ENCODE measurements at places on chromosomes 3 and 15.
A peak's percentile ranks its signal among the peaks of the same experiment; 100 is the strongest.

GRCh38 chr15:27382361-27383025 is 411.5 kb downstream of the GABRG3 start:
- no peak for DNase-seq

GRCh38 chr15:45573961-45574629 is 13.1 kb upstream of the BLOC1S6 start:
- DNase-seq: peak; percentile 11

DNA sequence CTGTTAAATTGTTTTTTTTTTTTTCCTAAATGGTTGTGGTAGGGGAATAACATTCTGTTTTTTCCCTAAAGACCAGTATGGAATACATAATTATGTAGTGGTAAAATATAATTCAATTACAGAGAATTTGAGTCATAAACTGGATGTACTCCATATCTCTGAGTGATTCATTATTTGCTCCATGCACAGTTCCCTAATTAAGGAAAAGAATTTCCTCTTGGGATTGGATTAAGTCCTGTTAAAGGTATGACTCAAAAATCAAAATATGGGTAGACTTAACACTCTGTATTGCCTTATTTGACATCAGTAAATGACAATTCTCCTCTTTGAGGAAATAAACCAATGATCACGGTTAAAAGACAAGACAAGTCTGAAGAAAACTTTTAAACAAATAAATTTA is 78.0 kb upstream of the KCNH8 start:
- no peak for DNase-seq

DNA sequence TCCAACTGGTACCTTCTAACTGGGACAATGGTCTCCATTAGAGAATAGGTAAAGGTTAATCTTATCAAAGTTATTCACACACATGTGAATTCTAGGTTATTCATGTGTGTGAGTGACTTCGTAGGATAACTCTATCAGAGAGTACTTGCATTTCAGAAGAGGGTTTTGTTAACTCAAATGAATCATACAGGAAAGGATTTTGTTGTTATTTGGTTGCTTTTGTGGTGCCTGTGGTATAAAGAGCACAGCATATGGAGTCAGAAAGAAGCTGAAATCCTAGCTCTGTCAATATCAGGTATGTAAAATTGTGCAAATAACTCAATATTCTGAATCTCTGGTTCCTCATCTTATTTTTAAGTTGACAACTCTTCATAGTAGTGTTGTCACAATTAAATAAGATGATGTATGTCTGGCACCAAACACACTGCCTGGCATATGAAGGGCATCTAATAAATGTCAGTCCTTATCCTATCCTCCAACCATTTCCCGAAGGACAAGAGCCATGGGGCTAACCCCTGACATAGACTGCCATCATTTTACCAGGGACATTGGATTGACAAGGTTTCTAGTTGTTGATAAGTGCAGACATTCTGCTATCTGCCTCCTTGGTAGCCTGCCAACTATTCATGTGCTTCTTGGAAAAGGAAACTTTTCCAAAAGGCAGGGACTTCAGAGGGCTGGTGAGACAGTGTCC is 48.7 kb upstream of the CMSS1 start:
- no peak for DNase-seq

GRCh38 chr3:194383276-194383940 is 13.9 kb upstream of the LRRC15 start:
- no peak for DNase-seq

DNA sequence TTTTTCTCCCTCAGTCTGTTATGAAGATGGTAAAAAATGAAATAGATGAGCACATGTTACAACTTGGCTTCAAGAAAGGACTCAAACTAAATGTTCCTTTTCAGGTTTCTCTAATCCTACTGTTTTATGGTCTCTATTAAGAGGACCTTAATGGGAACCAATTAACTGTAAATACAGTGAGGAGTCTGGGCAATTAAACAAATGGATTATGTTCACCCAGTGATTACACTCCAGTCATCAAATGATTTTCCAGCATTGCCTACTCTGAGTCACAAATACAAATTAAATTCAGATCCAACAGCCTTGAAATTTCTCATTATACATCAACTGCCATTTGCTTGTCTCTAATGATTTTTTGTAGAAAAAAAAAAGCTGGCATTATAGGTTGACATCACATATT is 129.2 kb downstream of the NEK10 start:
- peak; percentile 9 for DNase-seq

GRCh38 chr3:10417847-10418246 is 87.5 kb downstream of the ATP2B2 start:
- DNase-seq: no peak

DNA sequence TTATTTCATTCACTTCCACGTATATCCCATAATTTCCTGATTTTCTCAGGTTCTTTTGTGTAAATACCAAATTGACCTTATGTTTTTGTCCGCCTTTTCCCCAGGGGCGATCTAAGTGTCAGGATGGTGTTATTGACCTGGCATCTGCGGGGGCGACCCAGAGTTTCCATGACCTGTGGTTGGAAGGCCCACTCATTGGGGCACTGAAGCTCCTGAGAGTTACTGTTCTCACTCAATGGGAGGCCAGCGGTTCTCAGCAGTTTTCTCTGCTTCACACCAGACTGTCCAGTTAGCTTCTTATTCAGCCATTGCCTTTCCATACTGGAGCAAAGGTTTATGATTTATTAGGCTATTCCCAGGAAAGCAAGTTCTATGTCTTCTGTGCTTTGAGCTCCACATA is 53.3 kb downstream of the B3GALNT1 start:
- DNase-seq: no peak

DNA sequence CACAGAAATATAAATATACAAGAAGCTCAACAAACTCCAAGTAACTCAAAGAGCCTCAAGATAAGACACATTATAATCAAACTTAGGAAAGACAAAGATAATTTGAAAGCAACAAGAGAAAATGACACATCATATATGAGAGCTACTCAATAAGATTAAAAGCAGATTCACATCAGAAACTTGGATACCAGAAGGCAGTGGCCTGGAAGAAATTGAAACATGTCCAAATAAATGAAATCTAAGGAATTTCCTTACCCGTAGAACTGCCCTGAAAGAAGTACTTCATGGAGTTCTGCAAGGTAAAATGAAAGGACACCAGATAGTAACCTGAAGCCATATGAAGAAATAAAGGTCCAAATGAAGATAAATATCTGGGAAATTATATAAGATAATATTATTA is 113.9 kb downstream of the LSAMP start:
- no peak for DNase-seq

- DNase-seq: no peak
Observed at GRCh38 chr3:59249698-59250361, 200.0 kb upstream of the CFAP20DC start.

DNA sequence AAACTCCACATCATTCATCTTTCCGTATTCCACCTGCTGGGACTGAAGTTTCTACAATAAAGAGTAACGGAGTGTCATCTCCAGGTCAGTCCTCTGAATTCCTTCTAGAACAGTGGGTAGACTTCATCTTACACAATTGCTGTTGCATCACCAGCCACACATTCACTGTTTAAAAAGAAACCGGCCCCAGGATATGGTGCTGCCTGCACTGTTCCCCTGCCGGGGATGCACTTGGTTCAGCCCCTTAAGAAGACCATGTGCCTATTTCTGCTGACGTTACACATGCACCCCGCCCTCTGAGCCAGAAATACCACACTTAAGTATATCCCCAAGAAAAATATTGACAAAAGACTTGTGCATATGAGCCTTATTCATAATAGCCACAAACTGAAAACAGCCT is 233.4 kb downstream of the FEZF2 start:
- no peak for DNase-seq

DNA sequence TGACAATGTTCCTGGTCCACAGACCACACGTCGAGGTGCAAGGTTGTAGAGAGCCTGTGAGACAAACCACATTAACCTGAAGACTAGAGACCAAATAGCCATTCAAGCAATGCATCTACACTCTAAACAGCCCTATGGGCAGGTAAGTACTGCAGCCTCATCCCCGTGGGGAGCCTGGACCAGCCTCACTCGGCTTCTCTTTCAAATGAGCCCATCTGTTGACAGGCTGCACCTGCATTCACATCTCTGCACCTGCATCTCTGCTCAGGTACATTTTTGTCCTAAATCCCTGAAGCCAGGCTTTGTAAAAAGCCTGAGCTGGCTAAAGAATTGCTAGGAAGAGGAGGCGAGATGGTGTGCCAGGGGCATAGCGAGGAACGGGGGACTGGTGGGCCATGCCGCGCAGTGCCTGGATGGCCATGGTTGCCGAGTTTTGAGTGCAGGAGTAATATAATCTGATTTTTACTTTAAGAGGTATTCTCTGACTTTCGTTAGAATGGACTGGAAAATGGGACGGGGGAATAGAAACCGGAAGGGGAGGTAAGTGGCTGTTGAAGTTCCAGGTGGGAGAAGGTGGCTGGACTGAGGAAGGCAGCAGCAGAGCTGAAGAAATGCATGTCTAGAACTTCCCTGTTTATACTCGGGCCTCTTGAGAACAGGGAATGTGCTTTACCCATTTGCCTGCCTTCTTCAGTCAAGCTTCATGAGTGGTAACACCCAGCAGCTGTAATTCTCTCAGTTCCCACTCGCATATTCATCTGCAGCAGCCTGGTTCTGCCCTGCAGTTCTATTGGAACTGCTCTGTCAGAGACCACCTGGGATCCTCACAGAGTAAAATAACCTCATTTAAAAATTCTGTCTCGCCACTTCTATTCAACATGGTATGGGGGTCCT is 226.4 kb downstream of the OPA1 start:
- no peak for DNase-seq

Measured in NCI-H1436 (cell line).